ENCODE measurements at places on chromosomes 13 and 19. TPM values are rescaled to one million over a fixed set of nuclear protein-coding genes. Genes with fewer than 3 reads are reported as not detected.

Gene ERICH6B
- total RNA-seq = not detected

Gene GPI
- 478 TPM for total RNA-seq

DNA sequence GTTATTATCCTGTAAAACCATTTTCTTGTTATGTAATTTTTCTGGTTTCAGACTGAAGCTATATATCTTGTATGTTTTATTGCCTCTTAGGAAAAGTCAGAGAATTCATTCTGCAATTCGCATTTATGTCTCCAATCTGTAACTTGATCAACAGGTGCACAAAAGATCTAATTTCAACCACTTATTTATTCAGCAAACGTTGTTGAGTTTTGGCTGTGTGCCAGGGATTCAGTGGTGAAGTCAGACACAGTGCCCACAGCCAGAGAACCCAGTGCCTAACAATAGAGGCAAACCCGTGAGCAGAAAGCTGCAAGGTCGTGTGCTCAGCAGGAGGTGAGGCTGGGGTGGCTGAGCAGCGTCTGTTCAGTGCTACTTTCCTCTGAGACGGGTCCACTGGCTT, 119.5 kb upstream of the MCF2L start:
- no peaks in the 10 kb centered on the region for H3K4me1 ChIP-seq
- no peak overlapping the region for H3K27ac ChIP-seq
- no peak for DNase-seq
- H3K4me3 ChIP-seq = no peak overlapping the region

- H3K4me1 ChIP-seq = no peaks in the 10 kb centered on the region
- no peak for DNase-seq
- no peak overlapping the region for H3K27ac ChIP-seq
- no peak overlapping the region for H3K4me3 ChIP-seq
These were observed 20.0 kb downstream of the SIN3B start for GRCh38 chr19:16849168-16849567.

- no peak overlapping the region for H3K4me3 ChIP-seq
- DNase-seq = no peak
- H3K27ac ChIP-seq = no peak overlapping the region
- H3K4me1 ChIP-seq = no peaks in the 10 kb centered on the region
- no peaks in the 10 kb centered on the region for H3K27me3 ChIP-seq
These were observed 17.6 kb downstream of the PPP1R12C start for GRCh38 chr19:55099557-55100506.
